ENCODE measurements at places on chromosomes 1 and 21.

GRCh38 chr1:68116643-68117235 is 66.3 kb upstream of the DIRAS3 start:
- DNase-seq = peak; percentile 61

DNA sequence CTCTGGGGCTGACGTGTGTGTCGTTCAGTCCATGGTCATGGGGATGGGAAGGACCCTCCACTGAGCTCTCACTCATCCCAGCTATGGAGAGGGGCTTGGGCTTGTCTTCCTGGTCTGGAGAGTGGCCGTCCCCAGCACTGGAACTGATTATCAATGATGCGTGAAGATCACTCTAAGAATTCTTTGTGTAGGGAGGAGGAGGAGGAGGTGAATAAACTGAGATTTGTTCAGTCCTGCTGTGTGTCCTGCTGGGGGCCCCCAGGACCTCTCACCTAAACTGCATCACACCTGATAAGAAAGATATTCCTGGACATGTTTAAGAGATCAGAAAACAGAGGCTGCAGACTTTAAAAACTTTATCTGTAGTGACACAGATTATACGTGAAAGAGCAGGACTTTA is 21.2 kb downstream of the RHOU start:
- no peak for DNase-seq

- DNase-seq = peak; percentile 49
Measured at GRCh38 chr1:116020668-116021272, 44.5 kb downstream of the SLC22A15 start.

GRCh38 chr1:162649583-162649982 is 17.3 kb downstream of the DDR2 start:
- no peak for DNase-seq

DNA sequence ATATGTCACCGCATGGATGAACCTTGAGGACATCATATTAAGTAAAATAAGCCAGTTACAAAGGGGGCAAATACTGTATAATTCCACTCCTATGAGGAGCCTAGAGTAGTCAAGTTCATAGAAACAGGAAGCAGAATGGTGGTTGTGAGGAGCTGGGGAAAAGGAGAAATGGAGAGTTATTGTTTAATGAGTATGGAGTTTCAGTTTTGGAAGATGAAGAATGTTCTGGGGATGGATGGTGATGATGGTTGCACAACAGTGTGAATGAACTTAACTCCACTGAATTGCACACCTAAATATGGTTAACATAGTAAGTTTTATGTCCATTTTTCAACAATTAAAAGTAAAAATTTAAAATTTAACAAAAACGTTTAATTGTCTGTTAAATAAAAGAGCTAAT is 220.9 kb upstream of the JUN start:
- DNase-seq = no peak

Measured in neural crest cell (in vitro differentiated cells).